ENCODE measurements at places on chromosomes 7 and 10.

DNA sequence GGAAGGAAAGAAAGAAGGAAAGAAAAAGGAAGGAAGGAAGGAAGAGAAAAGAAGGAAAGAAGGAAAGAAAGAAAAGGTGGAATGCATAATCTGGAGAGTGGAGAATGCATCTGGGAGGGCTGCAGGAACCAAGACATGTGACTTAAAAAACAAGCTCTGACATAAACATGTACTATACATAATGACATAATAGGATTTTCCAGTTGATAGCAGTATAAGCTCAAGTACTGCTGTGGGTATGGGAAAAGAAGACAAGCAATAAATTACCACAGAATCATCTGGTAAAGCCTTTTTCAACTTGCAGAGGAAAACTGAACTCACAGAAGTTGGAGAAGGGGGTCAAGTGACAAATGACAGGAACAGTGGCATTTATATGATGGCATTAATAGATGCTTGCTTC is 345.9 kb downstream of the PLXDC2 start:
- no peak for DNase-seq

GRCh38 chr10:72009425-72010081 is 45.4 kb downstream of the CHST3 start:
- peak; percentile 96 for DNase-seq

GRCh38 chr7:80060218-80060806 is 74.3 kb upstream of the GNAI1 start:
- peak; percentile 36 for DNase-seq

- DNase-seq, result peak; percentile 64
Measured at GRCh38 chr10:112375721-112376395, 1.9 kb downstream of the ACSL5 start.

DNA sequence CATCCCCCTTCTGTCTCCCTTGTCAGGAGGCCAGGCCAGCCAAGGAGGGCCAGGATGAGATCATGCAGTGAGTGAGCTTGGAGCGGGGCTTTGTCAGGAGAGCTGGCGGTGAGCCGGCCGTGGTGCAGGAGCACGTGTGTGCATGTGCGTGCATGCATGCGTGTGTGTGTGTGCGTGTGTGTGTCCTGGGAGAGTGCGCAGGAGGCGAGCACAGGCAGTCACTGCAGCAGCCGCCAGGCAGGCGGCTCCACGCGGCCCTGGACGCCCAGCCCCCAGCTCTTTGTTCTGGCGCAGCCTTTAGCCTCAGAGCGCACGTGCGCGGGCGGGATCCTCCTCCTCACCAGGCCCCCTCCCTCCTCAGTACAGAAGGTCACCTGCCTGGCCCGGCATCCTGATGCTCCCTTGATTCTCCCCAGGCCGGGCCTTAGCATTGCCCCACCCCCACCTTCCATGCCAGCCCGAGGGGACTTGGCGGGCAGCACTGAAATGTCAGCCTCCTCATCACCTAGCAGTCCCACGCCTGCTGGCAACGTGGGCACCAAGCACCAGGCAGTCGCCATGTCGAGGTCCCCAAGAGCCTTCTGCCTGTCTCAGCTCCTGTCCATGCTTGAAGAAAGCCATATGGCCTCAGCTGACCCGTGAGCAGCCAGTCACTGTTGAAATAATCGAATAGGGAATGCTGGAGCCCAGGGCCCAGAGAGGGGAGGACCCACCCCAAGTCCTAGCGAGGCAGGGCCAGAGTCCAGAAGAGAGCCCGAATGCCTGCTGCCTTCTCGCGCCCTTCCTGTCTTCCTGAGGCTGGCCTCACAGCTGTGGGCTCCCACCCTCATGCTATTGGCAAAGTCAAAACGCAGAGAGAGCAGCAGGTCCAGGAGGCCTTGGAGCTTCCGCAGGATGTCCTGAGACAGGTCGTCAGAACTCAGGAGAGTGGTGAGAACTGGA is 125.9 kb upstream of the PPIF start:
- peak; percentile 72 for DNase-seq

DNA sequence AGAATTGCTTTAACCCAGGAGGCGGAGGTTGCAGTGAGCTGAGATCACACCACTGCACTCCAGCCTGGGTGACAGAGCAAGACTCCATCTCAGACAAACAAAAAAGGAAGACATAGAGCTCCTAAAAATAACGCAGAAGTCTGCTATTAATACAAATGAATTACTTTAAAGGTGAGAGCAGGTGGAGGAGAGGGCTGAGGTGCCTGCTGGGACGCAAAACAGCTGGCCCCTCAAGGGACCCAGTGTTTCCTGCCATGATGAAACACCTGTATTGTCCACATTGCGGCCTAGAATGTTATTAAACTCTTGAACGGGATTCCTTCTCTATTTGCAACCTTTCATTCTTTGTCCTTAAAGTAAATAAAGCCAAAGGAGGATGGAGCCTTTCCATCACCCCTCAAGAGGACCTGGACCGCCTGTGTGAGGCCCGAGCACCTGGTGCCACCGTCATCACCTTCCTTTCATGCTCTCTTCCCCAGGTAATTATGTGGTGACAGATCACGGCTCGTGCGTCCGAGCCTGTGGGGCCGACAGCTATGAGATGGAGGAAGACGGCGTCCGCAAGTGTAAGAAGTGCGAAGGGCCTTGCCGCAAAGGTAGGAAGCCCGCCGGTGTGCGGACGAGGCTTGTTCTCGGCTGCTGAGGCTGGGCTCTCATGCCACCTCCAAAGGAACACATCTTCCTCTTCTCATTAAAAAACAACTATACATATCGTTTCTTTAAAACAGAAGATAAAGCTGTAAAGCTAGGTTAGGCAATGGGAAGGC is 136.7 kb downstream of the EGFR start:
- no peak for DNase-seq

GRCh38 chr10:110387983-110388686 is 83.4 kb upstream of the SMNDC1 start:
- DNase-seq, result no peak

DNA sequence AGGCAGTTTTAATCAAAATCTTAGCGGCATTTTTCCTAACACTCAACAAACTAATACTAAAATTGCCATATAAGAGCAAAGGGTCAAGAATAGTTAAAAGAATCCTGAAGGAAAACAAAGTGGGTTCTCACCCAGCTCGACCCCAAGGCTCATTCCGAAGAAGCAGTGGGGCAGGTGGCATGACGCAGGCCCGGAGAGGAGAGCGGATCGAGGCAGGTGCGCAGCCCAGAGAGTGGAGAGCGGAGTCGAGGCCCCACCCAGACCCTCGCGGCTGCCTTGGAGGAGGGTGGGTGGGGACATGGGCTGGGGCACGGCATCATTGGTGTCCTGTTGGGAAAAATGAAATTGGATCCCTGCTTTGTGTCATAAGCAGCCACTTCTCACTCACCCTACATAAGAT is 109.8 kb downstream of the INPP5A start:
- DNase-seq, result no peak

GRCh38 chr10:80447436-80448190 is 6.5 kb upstream of the TSPAN14 start:
- no peak for DNase-seq

DNA sequence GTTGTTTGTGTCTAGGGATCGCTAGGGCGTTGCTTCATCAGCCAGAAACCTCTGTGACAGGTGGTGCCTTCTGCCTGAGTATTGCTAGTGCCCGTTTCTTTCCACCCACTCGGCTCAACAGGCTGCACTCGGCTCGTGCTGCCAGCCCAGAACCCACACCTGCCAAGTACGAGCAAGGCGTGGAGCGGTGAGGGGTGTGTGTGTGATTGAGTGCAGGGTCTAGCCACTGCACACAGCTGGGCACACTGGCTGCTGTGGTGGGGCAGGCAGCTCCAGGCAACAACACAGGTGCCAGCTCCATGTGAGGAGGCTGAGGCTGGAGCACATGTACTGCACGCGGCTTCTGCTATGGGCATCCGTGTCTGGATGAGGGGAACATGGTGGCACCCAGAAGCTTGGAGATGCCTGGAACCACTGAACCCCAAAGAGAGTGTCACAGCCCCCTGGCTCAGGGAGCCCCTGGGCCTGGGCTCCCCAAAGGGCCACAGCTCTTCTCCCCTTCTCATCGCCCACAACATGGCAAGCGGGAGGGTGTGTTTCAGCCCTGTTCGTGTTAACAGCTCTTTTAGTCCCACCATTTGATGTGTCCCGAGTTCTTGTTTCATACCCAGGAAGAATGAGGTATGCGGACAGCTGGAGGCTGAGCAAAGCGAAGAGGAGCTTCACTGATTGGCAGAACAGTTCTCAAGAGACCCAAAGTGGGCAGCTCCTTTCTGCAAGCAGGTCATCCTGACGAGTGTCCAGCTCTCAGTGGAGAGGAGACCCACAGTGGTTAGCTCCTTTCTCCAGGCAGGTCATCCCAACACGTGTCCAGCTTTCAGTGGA is 78.1 kb downstream of the HDAC9 start:
- DNase-seq, result no peak

DNA sequence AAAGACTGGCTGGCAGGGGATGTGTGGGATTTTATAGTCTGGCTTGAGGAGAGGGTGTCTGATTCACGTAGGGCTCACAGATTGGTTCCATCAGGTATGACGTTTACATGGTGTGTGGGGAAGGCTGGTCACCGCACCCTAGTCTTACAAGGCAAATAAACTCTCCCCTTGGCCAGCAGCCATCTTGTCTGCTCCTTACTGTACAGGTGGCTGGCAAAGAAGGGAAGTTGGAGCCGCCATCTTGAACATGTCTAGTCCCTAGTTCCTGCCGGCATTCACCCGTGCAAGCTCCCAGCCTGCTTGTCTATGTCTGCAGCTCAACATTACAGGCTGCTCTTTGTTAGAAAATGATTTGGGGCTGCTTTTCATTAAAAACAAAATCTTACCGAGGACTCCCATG is 97.6 kb downstream of the RAMP3 start:
- DNase-seq, result no peak

DNA sequence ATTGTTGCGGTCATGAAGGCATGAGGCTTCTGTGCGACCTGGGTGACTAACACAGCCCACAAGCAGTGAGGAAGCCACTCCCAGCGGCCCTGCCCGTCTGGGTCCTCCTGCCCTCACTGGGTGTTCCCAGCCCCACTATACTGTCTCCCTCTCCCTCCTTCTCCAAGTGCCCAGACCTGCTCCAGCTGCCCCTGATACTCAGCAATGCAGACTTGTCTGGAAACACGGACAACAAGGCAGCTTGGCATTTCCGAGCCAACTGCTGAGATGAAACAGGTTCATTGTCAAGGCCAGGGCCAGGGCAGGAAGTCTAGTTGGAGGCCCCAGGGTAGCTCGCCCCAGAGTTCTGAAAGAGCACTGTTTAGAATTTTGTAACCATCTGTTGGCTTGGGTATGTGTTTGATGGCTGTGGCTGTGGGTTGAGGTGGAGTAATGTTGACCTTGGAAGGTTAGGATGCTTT is 95.7 kb downstream of the RBM20 start:
- no peak for DNase-seq

GRCh38 chr10:56370217-56371113 is 9.4 kb upstream of the ZWINT start:
- no peak for DNase-seq

GRCh38 chr10:13195016-13195415 is 33.7 kb downstream of the MCM10 start:
- no peak for DNase-seq

GRCh38 chr10:13536674-13537366 is 8.0 kb upstream of the BEND7 start:
- peak; percentile 77 for DNase-seq

DNA sequence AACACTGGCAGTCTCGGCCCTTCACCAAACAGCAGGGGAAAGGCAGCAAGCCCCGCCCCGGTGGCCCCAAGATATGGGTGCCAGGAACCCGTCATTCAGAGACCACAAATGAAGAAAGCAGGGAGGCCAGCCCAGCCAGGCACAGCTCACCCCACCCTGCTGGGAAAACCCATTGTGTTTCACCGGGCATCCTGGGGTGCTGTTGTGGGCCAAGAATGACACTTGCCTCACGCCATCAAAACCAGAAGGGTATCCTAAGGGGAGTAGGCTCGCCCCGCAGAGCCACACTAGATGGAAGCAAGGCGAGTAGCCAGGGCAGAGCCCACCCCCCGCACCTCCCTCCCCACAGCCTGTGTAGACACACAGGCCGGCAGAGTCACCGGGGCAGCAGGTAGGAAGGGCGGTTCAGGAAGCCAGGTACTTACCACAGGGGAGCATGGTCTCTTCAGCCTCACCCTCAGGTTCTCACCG is 72.5 kb upstream of the KCNMA1 start:
- no peak for DNase-seq
